ENCODE measurements at places on chromosomes 4 and X. TPM values are rescaled to one million over a fixed set of nuclear protein-coding genes. Genes with fewer than 3 reads are reported as not detected.

DNA sequence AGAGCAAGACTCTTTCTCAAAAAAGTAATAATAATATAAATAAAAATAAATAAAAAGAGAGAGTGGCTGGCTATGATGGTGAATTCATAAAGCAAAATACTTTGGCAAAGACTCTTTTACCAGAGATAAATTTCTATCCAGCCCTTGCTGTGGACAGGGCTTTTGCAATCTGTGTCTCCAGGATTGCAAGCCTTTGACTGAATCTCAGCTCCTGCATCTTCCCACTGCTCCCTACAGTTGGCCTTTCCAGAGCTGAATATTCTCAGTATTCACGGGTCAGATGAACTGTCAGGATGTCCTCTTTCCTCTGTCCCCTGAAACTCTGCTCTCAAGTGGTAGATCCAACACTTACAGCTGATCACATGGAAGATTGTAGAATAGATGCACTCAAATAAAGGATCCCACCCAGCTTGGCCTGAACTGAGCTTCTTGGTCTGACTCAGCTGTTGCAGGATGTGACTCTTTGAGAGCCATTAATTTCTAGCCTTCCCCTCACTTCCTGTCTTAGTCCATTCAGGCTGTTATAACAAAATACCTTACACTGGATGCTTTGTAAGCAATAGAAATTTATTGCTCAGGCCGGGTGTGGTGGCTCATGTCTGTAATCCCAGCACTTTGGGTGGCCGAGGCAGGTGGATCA lies 123.4 kb upstream of the GUCY1A1 start:
- no peak for DNase-seq

GRCh38 chr4:24471486-24472160 lies 112.7 kb downstream of the DHX15 start:
- DNase-seq = no peak

DNA sequence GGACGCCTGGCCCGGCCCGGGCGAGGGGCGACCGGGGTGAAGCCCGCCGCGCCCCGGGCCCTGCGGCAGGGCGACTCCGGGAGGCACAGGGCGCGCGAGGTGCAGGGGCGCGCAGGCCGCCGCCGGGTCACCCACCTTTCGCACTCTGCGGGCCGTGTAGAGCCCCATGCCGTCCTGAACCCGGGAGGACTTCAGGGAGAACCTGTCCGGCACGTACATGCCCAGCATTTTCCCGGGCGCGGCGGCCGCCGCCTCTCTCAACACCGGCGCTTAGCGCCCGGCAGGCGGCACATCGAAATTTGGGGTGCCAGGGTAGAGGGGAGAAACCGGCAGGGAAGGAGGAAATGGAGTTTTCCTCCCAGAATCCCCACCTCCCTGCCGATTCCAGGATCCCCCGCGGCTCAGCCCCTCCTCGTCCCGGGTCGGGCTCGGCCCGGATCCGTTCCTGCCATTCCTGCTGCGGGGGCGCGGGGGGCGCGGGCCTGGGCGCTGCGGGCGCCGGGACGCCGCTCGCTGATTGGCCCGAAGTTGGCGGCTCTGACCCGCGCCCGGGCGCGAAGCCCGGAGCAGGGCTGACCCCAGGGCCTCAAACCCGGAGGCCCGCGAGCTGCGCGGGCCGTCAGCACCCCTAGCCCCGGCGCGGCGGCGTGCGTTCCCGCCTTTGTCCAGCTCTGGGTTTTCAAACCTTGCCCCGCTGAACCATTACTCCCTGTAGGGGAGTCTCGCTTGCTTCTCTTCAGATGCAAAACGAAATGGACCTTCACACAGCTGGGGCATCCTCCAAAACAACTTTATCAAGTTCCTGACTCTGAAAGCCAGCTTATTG lies at the start of gene PRDM5:
PRDM5 (minus strand) TSS at position 346 of the 826 bp plus-strand sequence; CDS start at position 228, 118 bp downstream.
- peak; percentile 59 for DNase-seq

GRCh38 chr4:37058826-37059225 lies 185.7 kb upstream of the NWD2 start:
- DNase-seq = no peak

DNA sequence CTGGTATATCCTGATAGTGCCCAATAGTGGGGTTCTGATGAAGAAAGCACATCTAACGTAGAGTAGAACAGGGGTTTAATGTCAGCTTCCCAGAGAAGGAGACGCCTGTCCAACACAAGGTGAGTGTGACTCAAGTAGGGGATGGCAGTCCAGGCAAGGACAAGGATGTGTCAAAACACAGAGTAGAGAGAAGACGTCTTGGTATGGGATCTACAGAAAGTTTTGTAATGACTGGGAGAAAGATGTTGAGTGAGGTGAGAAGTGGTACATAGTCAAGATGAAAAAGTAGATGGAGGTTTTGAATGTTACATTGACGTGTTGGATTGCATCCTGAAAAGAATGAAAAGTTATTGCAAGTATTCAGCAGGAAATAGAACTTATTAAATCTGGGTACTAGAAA lies 124.4 kb downstream of the TMA16 start:
- no peak for DNase-seq

DNA sequence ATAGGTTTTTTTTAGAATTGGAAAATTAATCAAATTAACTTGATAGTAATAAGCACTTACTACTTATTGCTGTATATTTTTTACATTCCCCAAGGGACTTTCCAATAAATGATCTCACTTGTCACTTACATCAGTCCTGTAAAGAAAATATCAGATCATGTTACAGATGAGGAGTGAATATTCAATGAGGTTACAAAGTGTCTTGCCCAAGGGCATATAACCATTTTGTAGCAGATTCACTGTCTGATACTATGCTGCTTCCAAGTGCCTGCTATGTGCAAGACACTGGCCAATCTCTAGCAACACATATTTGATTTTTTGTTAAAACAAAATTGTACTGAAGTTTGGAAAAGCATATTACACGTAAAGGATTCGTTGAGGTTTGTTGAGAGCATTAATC lies 1287.7 kb downstream of the FAM133A start:
- no peak for DNase-seq

GRCh38 chr4:121227341-121227792 lies 63.2 kb upstream of the TNIP3 start:
- no peak for DNase-seq

DNA sequence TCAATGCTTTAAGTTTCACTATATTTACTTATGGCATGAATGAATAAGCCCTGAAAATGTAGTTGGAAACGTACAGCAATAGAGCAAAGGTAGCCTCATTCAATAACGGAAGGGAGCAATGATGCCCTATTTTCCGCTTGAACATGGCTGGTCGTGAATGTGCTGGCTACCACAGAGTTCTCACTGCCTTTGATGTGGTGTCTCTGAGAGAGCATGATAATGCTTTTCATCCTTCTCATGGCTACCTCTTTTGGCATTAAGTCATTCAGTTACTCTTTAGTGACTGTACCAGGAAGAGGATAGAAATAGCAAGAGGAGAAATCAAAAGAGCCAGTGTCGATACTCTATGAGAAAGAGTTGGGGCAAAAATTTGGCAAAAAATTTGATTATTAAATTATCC lies 308.0 kb downstream of the PPP3CA start:
- DNase-seq = no peak

- no peak for DNase-seq
Measured at GRCh38 chrX:94057385-94057784, 383.4 kb downstream of the FAM133A start.

DNA sequence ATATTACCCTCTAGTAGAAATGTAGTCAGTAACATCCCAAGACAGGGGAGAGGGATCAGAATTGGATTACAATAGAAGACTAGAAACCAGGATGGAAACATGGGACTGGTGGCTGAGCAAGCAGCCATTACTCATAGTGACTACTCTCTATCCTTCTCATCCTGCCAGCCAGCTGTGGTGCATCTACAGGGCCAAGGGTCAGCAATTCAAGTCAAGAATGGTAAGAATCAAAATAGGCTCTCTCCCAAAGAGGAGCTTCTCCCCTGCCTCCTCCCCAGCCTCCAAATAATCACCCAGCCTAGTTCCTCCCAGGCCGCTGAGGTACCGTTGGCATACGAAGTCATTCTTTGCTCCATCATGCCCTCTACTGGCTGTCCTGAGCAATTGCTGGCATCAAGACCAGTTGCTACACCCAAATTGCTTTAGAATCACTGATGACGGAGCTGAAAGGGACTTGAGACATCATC lies 19.4 kb downstream of the AWAT2 start:
- peak; percentile 75 for DNase-seq

DNA sequence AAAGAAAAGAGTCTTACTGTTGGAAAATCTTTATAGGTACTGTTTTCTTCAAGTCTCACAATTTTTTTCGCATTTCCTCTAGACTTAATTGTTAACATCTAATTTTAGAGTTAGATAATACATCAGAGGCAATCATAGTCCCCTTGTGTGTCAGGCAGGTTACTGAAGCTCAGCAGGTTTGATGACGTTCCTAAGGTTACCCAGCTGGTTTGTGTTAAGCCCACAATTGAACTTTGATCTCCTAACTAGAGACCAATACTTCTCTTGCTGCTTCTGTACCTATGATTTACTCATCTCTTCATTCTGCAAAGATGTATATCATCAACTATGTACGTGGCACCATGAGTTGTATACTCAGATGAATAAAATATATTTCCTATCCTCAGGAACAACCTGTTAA lies 131.6 kb upstream of the STIM2 start:
- peak; percentile 54 for DNase-seq

DNA sequence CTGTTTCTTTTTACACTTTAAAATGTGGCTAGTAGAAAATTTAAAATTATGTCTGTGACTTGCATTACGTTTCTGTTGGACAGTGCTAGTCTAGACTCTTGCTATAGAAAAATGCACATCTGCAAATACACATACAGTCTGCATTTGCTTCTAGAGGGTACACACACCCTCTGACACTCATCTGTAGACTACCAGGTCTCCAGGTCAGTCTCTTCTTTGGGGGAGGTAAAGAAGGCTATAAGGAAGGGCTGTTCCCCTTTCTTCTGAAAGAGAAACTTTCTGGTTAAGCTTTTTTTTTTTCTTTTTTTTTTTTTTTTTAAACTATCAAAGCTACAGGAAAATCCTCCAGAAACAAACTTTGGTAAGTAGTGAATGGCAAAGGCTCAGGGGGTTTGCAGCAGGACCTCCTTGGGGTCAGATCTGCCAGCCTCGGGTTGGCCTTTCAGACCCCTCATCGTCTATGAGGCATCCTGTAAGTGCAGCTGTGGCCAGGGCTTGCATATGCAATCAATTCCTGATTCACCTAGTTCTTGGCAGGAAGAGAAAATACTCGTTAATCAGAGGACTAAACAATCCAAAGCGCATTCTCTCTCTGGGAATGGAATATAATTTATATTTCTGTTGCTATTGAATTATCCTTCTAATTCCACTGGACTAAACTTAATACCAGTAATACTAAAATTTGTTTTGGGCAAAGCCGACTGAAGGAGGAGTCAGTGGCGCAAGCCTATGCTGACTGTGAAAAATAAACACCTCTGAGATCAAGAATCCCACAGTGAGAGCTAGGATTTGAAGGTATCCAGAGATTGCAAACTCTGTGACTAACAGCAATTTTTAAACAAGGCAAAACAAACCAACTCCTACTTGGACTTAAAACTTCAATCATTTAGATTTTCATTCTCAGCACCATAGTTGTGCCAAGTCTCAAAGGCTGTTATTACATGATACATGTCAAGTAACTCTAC lies 109.3 kb upstream of the TBC1D9 start:
- no peak for DNase-seq

- DNase-seq = no peak
Measured at GRCh38 chr4:71841336-71841735, 57.5 kb upstream of the GC start.

- DNase-seq = no peak
Measured at GRCh38 chr4:144356941-144357381, 216.4 kb upstream of the GYPA start.

- DNase-seq = no peak
Measured at GRCh38 chrX:54237014-54237413, 54.0 kb upstream of the FAM120C start.

DNA sequence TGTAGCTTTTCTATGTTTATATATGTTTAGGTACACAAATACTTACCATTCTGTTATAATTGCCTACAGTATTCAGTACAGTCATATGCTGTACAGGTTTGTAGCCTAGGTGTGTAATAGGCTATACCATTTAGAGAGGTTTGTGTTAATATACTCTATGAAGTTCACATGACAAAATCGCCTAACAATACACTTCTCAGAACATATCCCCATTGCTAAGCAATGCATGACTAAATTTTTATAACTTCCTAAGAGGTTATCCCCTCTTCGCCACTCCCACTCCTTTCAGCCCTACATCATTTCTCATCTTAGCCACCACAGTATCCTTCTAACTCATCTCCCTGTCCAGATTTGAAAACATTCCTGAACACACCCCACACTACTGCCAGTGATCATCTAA lies 83.7 kb upstream of the ZCCHC13 start:
- DNase-seq = no peak

DNA sequence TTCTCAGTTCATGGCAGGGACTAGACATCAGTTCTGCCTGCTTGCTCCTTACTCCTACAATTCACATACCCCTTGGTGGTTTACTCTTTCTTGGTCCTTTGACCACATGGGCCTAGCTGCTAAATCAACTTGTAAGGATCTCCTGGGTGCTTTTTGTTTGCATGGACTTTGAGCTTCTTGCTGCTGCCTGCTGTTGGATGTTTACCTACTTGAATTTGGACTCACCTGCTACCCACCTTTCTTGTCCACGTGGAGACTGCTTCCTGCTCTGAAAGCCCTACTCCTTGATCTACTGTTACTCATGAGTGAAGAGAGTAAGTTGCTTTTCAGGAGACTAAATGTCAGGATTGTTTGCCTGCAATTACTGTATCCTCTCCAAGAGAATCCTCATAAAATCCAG lies 15.2 kb upstream of the ARHGAP24 start:
- DNase-seq = peak; percentile 68

- no peak for DNase-seq
Measured at GRCh38 chr4:94115687-94116086, 92.0 kb upstream of the SMARCAD1 start.

- no peak for DNase-seq
Measured at GRCh38 chr4:24160358-24160757, 270.5 kb upstream of the PPARGC1A start.

GRCh38 chrX:38616904-38617303 lies 55.6 kb downstream of the TSPAN7 start:
- DNase-seq = no peak

GRCh38 chr4:17494258-17495190 lies 17.4 kb downstream of the QDPR start:
- DNase-seq = peak; percentile 22

GRCh38 chr4:187903700-187904099 lies 91.9 kb upstream of the ZFP42 start:
- no peak for DNase-seq

DNA sequence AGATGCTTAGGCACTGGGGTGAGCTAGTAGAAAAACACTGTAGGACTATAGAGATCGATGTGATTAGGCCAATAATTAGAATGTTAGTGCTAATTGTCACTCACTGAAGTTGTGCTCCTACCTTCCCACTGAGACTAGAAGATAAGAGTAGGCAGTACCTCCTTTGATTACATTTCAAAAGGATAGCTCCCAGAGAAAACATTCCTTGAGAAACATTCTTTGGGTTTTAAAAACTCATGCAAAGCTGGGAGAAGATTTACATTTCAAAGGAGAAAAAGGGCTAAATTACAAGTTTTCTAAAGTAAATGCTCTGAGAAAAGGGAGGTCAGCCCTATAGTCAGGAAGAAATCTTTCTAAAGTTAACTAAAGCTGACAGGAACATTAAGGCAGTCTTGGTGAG lies 860.3 kb upstream of the NDST4 start:
- no peak for DNase-seq

Gene WDR17
- not detected for total RNA-seq

Gene CXXC4
- 0.21 TPM for total RNA-seq

Gene XAGE1A
- not detected for total RNA-seq

Gene DCAF8L2
- not detected for total RNA-seq

Gene KLB
- 0.23 TPM for total RNA-seq

Gene GPRASP1
- total RNA-seq = 0.23 TPM

Gene DTHD1
- total RNA-seq = 0.37 TPM

Gene PCDH7
- 0.21 TPM for total RNA-seq

Gene C4orf51
- total RNA-seq = not detected

Gene SOX3
- not detected for total RNA-seq

Gene CYSLTR1
- not detected for total RNA-seq

Gene PGAM4
- not detected for total RNA-seq

Data from HT-29 (cell line).